ENCODE measurements at places on chromosomes 5 and 9. TPM values are rescaled to one million over a fixed set of nuclear protein-coding genes. Genes with fewer than 3 reads are reported as not detected.

The CDX1 gene
- 0.62 TPM for total RNA-seq

The IL9 gene
- total RNA-seq: not detected

DNA sequence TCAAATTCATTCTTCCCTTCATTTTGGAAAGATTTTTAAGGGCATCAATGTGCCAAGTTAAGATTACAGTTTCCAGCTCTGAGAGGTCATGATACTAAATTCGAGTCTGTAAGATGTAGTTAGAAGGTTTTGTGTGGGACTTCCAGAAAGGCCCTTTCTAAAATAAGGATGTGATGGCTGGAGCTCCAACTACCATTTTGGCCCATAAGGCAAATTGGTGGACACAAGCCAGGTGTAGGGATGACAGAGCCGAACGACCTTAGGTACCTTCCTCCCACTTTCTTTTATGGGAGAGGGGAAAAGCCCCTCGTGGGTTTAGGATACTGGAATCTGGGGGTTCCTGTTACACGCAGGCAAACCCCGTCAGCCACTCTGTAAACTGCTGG lies 54.3 kb upstream of the PTPDC1 start:
- DNase-seq: no peak

DNA sequence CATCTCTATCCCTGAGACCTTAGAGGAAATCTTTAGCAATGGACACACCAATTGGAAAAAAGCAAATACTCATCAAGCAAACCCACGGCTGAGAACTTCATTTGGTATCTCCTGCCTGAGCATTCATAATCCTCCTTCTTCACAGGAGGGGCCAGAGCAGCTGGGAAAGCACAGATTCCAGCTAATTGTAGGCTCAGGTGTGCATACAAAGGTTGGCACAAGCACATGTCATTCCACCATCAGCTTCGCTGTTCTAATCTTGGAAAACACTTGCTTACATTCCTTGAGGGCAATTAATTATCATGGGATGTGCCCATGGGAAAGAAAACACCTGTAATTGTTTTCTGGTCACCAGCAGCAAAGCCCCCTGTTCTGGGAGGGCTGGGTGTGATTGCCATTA lies 376.6 kb downstream of the SPOCK1 start:
- DNase-seq: no peak

DNA sequence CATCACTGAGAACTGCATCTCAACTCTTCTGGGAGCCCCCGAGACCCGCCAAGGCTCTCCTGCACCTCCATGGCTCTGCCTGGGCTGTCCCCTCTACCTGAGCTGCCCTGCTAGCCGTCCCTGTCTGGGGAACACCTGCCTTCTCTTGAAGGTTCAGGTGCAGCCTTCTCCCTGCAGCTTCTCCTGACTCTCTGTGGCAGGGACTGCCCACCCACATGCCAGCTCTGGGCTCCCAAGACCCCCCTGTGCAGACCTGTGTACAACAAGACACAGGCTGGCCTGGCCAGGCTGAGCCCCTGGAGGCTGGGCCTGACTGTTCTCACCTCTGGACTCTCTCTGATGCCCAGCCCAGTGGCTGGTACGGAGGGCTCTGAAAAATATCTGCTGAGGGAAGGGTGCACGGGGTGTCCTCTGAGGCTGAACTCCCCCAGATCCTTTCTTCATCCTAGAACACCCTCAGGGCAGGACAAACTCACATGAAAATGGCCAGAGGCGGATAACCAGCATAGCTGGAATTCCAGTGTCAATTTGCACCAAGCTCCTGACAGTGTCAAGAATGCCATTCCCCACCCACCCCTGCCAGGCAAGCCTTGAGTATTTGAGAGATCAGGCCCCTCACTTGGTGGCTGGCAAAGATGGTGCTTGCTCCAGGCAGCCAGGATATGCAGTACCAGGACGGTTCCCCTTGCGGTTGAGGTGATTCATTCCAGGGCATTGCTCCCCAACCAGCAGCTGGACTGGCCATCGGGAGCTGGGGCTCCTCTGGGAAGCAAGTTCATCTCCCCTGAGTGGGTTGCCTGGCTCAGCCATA lies 40.9 kb upstream of the SLC25A51 start:
- DNase-seq: no peak

- DNase-seq: no peak
These were observed 119.5 kb downstream of the PJA2 start for GRCh38 chr5:109290231-109290630.

DNA sequence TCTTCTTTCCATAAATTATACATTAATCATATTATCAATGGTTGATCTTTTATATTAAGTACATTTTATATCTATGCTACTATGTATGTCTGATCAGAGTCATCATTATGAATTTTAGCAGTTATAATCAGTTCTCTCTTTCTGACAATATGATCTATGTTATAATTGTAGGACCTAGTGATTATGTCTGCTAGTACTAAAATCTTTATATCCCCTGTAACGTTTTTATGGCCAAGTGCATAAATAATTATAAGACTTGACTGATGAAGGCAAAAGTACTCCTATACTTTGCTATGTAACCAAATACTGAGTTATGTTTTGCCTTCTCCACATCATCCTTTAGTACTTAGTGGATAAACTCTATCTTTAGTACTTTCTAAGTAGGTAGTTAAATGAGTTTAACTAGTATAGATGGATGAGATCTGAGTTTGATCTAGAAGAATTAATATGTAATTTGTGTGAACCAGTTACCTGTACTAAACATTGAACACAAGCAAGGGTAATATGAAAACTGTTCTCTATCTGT lies 75.4 kb downstream of the SLF1 start:
- DNase-seq: no peak

DNA sequence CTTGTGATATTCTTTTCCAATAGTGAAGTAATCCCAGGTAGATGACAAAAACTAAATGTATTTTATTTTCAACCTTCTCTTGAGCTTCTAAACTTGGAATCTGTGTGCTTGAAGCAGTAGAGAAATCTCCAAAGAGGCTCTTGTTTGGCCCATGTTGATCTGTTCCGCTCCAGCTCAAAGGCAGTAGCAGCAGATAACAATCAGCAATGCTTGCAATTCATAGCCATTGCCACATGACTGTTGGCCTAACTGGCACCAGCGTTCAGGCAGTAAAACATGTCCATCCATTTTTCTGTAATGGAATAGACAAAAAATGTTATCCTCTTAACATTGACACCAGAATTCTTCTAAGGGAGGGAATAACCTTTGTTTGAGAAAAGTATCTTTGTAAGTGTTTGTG lies 270.7 kb upstream of the MSX2 start:
- DNase-seq: no peak

Measured in H7 (cell line).